ENCODE measurements at places on chromosomes 2 and 18.
A peak's percentile ranks its signal among the peaks of the same experiment; 100 is the strongest.

GRCh38 chr2:39629646-39630045, 36.1 kb upstream of the TMEM178A start:
- DNase-seq: no peak

DNA sequence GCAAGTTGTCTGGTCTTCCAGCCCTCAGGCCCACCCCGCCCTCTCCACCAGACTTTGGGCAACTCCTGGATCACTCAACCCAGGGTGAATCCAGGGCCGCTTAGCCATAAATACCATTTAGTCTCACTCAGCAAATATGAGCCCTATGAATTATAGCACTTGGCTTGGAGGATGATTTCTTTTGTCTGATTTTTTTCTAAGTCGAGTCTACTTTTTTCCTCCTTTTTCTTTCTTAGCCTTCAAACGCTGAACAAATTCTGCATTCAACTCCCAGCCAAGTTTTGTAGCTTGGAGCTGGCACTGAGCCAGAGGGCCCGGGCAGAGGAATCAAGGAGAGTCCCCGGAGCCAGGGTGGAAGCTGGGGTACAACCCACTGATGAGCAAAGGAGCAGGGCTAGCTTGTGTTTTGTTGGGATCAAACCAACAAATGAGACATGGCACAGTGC, 48.7 kb downstream of the SERTAD2 start:
- no peak for DNase-seq

- no peak for DNase-seq
Observed at GRCh38 chr2:457792-458424, 170.0 kb upstream of the ALKAL2 start.

DNA sequence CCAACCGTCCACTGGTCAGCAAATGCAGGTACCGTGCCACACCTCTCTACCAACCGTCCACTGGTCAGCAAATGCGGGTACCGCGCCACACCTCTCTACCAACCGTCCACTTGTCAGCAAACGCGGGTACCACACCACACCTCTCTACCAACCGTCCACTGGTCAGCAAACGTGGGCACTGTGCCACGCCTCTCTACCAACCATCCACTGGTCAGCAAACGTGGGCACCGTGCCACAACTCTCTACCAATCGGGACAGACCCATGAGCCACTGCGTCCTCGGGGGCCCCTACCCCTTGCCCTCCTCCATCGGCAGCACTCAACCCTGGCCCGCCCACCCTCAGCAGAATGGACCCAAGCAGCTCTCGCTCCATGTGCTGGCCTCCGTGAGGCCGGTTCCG, 226.4 kb upstream of the SALL3 start:
- no peak for DNase-seq

DNA sequence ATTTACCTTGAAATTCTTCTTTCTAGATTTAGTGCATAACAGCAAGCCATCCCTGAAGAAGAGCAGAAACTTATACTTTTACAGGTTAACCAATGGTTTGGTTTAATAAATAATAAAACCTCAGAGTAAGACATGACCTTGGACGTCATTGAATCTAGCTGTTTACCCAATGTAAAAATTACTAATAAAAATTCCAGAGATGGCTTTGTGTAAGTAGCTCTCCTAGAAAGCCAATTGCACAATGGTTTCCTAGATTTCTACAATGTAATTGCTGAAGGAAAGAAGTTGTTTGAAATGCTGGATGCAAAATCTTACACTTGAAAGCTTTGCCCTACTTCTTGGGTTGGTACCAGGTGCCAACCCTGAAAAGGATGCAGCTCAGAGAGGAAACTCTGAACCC, 1.5 kb downstream of the XDH start:
- DNase-seq: no peak

DNA sequence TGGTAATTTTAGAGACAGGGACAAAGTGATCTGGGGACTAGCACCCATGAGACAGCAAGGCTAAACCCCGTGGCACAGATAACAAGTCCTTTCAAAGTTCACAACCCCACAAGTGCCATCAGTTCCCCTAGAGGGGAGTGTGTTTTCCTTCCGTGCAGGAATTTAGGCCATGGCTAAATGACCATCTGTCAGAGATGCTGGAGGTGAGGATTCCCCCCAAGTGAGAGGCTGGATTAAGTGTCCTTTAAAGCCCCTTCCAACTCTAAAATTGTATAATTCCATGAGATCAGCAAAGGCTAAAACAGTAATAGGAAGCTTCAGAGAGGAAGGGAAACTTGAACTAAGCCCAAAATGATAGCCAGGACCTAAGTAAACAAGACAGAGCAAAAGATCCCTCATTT, 8.7 kb downstream of the FEZ2 start:
- no peak for DNase-seq

GRCh38 chr2:47069628-47070154, 85.4 kb downstream of the STPG4 start:
- DNase-seq: no peak

DNA sequence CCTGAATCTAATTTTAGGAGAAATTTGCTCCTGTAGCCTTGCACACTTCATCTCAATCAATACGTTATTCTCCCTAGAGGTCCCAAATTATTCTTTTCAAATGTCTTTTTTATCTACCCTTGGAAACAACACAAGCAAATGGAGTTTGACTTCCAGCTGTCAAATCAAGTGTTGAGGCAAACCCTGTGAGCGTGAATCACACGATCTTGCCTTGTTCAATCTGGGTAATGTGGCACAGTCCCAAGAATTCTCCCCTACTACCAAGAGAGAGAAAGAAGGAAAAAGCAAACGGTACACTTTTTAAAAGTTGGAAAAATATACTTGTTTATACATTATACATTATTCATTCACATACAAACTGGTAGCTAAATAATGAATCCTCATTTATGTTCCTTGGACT, 2035.3 kb upstream of the CELF4 start:
- DNase-seq: no peak

DNA sequence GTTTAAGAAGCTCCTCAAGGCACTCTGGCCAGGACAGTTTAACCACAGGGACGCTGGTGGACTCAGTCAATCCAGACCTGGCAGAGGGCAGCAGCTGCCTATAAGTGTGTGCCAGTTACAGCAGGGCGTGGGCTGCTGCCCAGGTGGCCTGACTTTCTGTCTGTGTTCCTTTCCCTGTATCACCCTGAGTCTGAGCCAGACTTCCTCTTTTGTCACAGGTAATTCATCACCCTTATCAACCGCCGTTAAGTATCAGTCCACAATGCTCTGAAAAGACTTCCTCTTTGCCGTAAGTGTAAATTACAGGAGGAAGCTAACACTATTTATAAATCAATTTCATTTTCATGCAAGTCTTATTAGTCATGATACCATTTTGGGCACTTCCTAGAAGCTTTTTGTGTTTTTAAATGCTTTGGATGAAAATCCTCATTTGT, 7.0 kb downstream of the LPIN1 start:
- DNase-seq: peak; percentile 83

- DNase-seq: no peak
Observed at GRCh38 chr2:19649785-19650380, 251.9 kb downstream of the TTC32 start.

DNA sequence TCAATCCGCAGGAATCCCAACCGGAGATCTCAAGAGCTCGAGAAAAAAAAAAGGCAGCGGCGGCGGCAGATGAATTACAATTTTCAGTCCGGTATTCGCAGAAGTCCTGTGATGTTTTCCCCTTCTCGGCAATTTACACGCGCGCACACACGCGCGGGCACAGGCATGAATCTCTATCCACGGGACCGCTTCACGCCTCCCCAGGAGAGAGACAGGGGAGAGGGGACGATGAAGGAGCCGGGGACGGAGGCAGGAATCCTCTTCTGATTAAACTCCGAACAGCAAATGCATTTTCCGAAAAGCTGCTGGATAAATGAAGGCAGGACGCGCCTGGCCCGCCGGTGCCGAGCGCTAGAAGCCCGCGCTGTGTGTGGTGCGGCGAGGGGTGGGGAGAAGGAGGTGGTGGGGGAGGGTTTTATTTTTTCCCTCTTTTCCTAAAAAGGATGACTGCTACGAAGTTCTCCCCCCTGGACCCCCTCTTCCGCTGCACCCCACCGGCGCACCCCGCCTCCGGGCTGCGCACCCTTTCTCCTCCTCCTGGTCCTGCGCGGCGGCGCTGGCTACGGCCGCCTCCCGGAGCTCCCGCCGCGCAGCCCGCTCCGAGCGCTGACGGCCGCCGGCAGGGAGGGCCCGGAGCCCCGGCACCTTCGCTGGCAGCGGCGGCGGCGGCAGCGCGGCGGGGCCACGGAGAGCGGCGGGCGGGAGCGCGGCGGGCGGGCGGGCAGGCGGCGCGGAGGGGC, at the start of gene BCL2:
TSS of gene BCL2 (minus strand) at position 387 of the 740 bp plus-strand sequence.
- no peak for DNase-seq

- DNase-seq: no peak
Observed at GRCh38 chr2:165857876-165858275, 63.8 kb upstream of the GALNT3 start.

GRCh38 chr18:21291106-21291505, 49.1 kb downstream of the GREB1L start:
- no peak for DNase-seq

DNA sequence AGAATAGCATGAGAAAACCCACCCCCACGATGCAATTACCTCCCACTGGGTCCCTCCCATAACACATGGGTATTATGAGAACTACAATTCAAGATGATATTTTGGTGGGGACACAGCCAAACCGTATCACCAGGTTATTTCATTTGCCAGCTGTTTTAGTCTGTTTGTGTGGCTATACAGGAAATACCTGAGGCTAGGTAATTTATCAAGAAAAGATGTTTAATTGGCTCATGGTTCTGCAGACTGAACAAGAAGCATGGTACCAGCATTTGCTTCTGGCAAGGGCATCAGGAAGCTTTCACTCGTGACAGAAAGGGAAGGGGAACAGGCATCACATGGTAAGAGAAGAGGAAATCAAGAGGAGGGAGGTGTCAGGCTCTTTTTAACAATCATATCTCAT, 329.2 kb downstream of the GULP1 start:
- DNase-seq: no peak
